ENCODE measurements at places on chromosomes 16 and 17.

- DNase-seq: peak; percentile 17
Measured at GRCh38 chr16:72092832-72093447, 480 bp downstream of the TXNL4B start.

GRCh38 chr16:14015948-14016347, 55.2 kb upstream of the MRTFB start:
- no peak for DNase-seq

DNA sequence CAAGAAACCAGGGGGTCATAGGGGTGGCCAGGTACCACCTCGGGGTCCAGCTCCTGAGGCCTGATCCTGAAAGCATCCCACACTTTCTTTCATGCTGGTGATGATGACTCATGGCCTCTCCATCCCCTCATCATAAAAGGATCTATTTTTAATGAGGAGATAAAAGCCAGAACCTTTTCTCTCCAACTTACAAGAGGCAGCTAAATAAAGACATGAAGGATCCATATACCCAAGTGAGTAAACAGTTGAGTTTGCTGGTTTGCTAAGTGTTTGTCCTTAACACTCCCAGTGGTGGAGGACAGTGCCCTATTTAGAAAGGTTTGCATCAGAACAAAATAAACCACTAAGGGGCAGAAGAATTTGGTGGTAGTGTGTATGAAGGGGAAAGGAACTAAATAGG, 383.8 kb downstream of the GRIN2A start:
- no peak for DNase-seq

- peak; percentile 60 for DNase-seq
Measured at GRCh38 chr16:50368410-50369132, at the start of gene BRD7. BRD7 (minus strand) TSS chr16:50368988; CDS start chr16:50368774, 214 bp downstream.

DNA sequence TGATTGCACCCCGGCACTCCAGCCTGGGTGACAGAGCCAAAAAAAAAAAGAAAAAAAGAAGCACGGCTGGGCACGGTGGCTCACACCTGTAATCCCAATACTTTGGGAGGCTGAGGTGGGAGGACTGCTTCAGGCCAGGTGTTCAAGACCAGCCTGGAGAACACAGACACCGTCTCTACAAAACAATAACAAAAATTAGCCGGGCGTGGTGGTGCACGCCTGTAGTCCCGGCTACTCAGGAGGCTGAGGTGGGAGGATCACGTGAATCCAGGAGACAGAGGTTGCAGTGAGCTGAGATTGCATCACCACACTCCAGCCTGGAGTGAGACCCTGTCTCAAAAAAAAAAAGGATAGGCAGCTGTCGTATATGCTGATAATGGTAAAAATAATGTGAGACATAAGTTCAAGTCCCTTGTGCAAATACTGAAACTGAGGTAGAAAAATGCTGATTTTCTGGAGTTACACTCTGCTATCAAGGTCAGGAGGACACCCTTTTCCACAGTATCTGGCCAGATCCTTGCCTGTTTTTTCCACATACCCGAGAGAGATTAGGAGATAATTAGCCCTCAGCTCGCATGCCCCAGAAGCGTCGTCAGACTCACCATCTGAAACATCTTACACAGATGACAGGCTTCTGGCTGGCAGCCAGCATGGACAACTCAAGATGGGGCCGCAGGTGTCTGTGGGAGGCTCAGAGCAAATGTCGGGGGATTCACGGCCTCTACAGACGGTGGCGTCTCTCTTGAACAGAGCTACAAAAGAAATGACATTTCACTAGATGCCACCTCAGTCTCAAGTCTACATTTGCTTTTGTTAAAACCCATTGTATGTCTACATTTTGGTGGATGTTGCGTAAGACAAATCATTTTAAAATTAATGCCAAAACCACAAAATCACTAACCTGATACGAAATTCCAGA, 36.8 kb downstream of the WDR45B start:
- no peak for DNase-seq

- peak; percentile 22 for DNase-seq
Measured at GRCh38 chr16:47045023-47045422, 71.5 kb upstream of the DNAJA2 start.

GRCh38 chr16:17452922-17453321, 17.8 kb downstream of the XYLT1 start:
- no peak for DNase-seq

- peak; percentile 3 for DNase-seq
Measured at GRCh38 chr17:44279666-44280391, 11.9 kb upstream of the SLC4A1 start.

DNA sequence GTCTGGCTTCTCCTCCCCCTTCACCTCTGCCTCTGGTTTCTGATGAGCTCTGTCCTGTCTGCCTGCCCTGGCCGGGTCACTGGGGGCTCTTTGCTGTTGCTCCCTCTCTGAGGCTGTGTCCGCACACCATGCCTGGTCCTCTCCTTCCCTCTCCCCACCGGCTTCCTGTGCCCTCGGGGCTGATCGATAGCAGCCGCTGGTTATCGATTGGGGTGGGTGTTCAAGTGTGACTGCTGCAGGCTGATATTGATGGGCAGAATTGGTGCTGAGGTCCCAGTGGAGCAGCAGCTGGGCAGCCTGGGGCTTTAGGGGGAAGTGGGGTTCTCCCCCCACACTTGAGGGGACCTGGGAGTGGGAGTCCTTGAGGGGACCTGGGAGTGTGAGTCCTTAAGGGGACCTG, 16.4 kb downstream of the MRM1 start:
- DNase-seq: no peak

GRCh38 chr17:6066183-6066948, 3.8 kb upstream of the WSCD1 start:
- no peak for DNase-seq

DNA sequence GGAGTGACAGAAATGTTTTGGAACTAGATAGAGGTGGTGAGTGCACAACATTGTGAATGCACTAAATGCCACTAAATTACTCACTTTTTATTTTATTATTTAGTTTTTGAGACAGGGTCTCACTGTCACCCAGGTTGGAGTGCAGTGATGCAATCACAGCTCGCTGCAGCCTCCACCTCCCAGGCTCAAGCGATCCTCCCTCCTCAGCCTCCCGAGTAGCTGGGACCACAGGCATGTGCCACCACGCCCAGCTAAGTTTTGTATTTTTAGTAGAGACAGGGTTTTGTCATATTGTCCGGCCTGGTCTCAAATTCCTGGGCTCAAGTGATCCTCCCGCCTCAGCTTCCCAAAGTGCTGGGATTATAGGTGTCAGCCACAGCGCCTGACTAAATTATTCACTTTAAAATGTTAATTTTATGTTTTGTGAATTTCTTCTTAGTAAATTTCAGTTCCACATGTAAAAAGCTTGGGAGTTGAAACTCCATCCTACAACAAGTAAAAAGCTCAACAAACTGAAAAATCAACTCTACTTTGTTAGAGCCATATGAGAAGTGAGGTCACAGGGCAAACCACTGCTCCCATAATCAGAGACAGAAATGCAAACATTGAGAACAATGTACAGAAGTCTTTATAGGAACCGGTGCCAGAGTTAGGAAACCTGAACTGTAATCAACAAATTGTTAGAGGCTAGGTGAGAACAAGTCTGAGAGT, 13.8 kb upstream of the SLC5A10 start:
- no peak for DNase-seq

- no peak for DNase-seq
Measured at GRCh38 chr16:70162041-70162451, 11.5 kb upstream of the CLEC18C start.

DNA sequence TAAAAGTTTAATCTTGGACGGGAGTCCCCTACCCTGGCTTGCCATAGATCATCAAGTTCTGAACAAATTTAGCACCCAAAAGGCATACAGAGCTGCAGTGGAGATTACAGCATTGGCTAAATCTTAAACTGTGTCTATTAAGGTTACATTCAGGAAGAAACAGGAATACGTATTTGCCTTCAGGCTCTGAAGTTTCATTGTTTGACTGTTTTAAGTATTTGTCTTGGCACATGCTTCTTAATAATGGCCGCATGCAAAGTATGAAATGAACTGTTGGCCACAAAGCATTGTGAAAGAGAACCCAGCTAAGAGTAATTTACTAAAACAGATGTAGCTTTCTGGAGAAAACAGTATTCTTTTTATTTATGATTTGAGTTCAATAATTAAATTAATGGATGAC, 63.9 kb upstream of the CNEP1R1 start:
- no peak for DNase-seq

- DNase-seq: peak; percentile 15
Measured at GRCh38 chr16:87806641-87807546, 41.1 kb upstream of the KLHDC4 start.

DNA sequence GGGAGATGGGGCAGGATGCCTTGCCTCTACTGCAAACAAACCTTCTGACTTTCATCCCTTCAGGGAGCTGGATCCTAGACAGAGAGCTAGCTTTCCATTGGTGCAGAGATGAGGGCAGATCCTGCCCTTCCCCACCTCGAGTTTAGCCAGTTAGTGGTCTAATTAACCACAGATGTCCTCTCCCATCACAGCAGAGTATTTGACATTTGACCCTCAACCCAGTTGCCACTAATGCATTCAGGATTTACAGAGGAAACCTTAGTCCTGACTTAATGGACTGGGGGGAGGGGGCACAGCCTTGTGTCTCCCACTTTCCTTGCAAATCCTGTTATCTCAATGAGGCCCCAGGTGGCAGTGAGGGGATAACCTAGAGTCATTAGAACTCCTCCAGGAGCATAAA, 10.2 kb downstream of the PIP4K2B start:
- no peak for DNase-seq

- no peak for DNase-seq
Measured at GRCh38 chr16:19753815-19754643, 36.0 kb downstream of the IQCK start.

GRCh38 chr17:3534881-3535252, 22.7 kb downstream of the TRPV3 start:
- peak; percentile 49 for DNase-seq

DNA sequence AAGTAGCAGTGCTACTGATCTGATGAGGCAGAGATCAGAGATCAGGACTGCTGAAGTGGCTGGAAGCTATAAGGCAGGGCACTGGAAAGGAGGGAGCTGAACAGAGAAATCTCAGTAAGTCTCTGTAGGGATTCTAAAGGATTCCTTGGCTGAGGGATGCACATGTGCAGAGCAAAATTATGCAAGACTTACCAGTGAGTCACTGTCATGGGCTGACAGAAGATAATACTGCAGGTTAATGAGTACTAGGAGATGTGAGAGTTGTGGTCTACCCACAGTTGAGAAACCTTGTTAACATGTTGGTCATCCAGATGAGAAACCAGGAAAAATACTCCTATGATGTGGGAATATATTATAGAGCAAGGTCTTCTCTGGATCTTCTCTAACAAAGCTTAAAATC, 378.1 kb downstream of the HAPSTR1 start:
- DNase-seq: no peak

GRCh38 chr17:602436-602835, 112.2 kb downstream of the VPS53 start:
- DNase-seq: no peak

DNA sequence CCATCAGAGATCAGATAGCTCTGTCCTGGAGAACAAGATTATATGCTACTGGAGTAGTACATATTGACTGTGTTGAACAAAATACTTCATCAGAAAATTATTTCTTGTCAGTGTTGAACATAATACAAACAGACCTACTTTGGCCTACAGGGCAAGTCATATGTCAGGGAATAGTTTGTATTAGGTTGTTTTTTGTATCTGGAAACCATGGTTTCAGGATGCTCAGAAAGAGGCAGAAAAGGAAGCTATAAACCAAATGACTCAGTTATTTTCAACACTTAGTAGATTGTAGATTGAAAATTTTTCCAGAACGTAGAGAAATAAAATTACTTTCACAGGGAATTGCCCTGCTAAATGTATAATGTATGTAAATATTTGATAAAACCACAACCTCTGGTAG, 198.4 kb downstream of the CYB561 start:
- DNase-seq: no peak

- no peak for DNase-seq
Measured at GRCh38 chr16:51881731-51882130, 665.2 kb downstream of the TOX3 start.

DNA sequence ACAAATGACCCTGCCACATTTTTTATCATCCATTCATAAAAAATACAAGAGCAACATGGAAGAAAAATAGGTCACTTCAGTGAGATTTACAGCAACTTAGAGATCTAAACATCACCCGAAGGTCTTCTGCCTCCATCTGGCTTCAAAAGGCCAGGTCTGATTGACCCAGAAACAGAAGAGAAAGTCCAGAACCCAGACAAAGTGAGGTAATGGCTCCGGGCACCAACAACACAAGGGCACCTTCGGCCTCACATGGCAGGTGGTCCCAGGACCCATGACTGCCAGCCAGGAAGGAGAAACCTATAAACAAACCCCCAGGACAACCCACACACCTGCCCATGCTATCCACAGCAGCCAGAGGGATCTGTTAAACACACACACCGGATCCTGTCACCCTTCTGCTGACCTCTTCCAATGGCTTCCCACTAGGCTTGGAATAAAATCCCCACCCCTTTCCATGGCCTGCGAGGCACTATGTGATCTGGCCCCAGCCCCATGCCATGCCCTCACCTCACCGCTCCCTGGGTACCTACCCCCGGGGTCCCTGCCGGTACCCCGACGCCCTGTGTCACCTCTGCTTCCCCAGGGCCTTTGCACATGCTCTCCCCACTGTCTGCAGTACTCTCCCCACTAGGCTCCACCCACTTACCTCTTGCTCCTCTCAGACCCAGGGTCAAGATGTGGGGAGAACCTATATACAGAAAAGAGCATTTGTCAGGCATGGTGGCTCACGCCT, 149.1 kb downstream of the ZNF423 start:
- DNase-seq: no peak

DNA sequence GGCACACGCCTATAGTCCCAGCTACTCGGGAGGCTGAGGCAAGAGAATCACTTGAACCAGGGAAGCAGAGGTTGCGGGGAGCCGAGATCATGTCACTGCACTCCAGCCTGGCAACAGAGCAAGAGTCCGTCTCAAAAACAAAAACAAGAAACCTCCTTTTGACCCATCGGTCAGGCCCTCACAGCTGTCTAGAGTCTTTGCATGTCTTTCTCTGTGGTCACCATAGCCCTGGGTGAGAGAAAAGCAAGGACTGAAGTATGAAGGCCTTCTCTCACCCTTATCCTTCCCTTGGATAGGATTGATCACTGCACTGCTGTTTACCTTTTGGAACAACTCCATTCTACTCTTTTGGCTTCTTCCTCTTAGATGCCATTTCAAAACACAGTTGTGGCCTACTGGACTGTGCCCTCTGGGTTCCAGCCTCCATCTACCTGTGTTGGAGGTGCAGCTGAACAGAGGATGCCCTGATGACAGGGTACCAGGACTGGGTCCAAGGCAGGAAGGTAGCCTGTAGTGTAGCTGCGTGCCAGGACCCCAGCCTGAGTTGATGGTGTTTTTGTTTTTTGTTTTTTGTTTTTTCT, 37.1 kb downstream of the LDHD start:
- no peak for DNase-seq

- no peak for DNase-seq
Measured at GRCh38 chr17:63358111-63358839, 87.8 kb downstream of the CYB561 start.

DNA sequence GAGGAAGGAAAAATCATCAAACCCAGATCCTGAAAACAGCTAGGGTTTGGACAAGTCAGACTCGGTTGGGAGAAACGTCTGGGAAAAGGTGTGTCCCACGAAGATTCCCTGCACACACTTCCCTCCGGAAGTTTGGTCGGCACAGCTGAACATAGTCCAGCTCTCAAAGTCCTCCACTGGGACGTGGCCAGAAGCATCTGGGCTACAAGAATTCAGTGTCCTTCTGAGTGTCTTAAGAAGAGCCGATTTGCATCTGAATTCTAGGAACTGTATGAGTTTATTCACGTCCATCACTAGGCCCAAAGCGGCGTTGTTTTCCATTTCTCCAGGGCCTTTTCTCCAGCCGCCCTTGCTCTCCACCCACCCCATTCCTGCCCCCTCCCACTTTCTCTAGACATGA, 109.1 kb downstream of the C17orf67 start:
- DNase-seq: no peak
